Fibroblast of upper back skin (primary cell): ENCODE measurements at places on chromosomes 11 and 22.

DNA sequence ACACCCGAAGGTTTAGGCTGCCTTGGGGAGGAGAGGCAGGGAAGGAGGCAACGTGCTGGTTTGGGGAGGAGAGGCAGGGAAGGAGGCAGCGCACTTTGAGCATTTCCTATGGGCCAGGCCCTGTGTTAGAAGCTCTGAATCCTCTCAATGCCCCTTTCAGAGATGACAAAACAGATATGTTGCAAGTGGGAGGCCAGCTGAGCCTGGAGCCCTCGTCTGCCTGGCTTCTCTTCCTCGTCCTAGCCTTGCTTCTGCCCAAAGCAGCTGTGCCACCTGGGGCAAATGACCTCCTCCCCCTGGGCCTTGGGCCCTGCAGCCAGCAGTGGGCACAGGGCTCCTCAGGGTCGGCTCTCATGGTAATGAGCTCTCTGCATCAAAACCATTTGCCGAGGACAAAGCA is 15.3 kb upstream of the LRRC32 start:
- DNase-seq, result no peak

- DNase-seq, result no peak
These were observed 64.8 kb downstream of the UBASH3B start for GRCh38 chr11:122720107-122720881.

- no peak for DNase-seq
These were observed 65.3 kb downstream of the AMBRA1 start for GRCh38 chr11:46528445-46529094.

DNA sequence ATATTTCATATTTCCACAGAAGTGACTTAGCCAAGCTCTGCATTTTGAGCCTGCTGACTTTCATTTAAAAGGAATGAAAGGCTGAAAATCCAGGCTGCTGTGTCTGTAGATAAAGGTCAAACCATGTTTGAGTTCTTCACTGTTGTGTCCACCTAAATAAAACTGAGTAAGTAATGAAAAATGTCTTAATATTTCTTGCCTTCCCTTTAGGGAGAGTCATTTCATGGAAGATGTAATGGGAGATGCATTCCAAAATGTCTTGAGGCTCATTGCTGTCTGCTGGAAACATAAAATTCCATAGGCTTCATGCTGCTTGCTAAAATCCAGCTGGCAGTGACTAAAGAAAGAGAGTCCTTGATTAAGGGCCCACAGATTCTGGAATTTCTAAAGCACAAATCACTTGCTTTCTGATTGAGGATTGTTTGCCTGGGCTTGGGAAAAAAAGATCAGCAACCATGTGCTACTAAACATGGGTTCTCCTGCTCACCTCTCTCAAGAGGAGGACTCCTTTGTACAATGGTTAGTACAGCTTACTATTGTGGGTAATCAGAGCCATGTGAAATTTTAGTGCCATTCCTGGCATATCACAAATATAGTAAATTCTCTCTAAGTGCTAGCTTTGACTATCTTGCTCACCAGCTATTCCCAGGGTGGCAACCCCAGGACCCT is 56.9 kb downstream of the PANX1 start:
- DNase-seq, result peak; percentile 96

- DNase-seq, result peak; percentile 90
These were observed at the start of gene C2CD2L for GRCh38 chr11:119106564-119107537. TSS of gene C2CD2L (plus strand) at chr11:119107344. CDS start at chr11:119107742, 398 bp downstream.

GRCh38 chr11:46914363-46914762 is 4.0 kb downstream of the LRP4 start:
- DNase-seq, result peak; percentile 40

DNA sequence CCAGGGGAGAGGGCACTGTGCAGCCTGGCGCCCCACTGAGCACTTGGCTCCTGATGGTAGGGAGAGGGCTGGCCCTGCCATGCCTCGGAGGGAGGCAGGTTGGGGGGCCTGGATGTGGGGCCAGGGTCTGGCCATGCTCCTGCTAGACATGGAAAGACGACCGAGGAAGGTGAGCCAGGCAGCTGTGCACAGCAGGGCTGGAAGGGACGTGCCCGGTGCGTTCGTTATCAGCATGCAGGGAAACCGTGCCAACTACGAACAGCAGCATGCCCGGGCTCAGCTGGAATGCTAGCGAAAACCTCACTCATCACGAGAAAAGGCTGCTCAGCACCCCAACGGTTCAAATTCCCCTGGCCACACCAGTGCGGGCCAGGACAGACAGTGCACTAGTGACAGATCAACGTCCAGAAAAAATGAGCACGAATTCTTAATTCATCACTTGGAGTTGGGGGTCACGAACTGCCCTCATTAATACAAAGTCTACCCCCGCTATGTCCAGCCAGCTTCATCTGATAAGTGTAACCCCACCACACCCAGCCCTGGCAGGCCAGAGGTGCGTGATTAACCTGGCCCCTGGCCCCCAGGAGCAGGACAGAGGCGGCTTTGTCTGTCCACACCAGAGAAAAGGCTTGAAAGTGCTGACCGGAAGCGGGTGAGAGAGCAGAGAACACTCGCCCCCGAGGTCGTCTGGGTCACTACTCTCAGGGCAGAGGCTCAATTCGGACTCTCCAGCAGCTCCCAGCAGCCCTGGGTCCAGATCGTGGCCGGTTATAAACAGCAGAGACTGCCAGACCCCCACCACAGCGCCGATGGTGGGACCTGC is 84.2 kb downstream of the CELSR1 start:
- no peak for DNase-seq
